Frontal cortex (tissue), 4 donors: ENCODE measurements at places on chromosomes 3 and 15. TPM values are rescaled to one million over a fixed set of nuclear protein-coding genes. Genes with fewer than 3 reads are reported as not detected.

- DNase-seq = no peak
Observed at GRCh38 chr3:16975083-16975482, 90.3 kb downstream of the PLCL2 start.

REC114 gene
- not detected for total RNA-seq

- no peak for DNase-seq
Observed at GRCh38 chr15:74315626-74316025, 51.8 kb downstream of the CYP11A1 start.

MCF2L2 gene
- 42.0 TPM for total RNA-seq

THUMPD3 gene
- 79.1 TPM for total RNA-seq
